Ovary (tissue), 10 donors: ENCODE measurements at places on chromosomes 7 and 10.

GRCh38 chr10:60798031-60798430, 19.8 kb downstream of the CDK1 start:
- no peak for DNase-seq

DNA sequence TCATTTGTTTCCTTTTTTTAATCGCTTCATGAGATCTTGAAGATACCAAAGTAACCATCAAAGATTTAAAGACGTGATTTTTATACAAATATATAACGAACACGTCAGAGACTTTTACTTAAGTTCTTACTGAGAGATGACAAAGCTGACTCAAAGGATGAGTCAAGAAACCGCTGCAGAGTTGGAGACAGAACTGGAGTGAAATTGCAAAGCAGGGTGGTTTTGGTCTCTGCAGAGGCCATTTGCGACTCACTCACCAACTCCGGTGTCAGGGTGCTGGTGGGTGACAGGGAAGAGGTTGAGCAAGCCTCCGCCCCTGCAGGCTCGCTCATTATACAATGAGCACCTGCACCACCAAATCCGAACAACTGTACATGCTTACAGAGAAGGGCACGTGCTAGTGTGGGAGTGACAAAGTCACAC, 75.2 kb downstream of the DNAJB6 start:
- DNase-seq, result no peak

- DNase-seq, result no peak
Measured at GRCh38 chr7:34523226-34523918, 134.6 kb upstream of the NPSR1 start.

DNA sequence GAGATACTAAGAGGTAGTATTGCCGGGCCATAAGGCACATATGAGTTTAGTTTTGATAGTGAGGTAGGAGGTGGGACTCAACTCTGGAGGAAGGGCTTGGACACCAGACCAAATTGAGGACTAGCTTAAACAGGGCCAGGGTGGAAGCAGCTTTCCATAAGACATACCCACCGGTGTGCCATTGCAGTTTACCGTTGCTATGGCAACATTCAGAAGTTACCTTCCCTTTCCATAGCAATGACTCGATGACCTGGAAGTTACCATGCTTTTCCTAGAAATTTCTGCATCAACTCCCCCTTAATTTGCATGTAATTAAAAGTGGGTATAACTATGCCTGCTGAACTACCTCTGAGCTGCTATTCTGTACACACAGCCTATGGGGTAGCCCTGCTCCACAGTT, 10.9 kb upstream of the SNX10 start:
- DNase-seq, result no peak

GRCh38 chr7:30468041-30468440, 10.5 kb downstream of the NOD1 start:
- DNase-seq, result no peak

DNA sequence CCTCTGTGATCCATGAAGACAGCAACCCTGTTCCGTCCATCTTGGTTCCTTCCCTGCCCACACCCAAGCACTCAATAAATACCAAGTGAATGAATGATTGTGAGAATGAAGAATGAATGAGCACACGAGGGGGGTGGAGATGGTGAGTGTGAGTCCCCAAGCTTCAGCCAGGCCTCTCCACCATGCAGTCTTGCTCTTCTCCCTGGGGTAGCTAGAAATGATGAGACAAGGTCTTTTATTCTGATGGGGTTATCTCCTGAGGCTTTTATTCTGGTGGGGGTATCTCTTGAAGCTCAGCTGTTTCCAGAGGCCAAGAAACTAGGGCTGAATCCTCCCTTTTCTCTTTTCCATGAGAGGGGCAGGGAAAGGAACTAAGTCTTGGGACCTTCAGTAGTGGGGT, 57.0 kb downstream of the ELFN1 start:
- DNase-seq, result no peak

DNA sequence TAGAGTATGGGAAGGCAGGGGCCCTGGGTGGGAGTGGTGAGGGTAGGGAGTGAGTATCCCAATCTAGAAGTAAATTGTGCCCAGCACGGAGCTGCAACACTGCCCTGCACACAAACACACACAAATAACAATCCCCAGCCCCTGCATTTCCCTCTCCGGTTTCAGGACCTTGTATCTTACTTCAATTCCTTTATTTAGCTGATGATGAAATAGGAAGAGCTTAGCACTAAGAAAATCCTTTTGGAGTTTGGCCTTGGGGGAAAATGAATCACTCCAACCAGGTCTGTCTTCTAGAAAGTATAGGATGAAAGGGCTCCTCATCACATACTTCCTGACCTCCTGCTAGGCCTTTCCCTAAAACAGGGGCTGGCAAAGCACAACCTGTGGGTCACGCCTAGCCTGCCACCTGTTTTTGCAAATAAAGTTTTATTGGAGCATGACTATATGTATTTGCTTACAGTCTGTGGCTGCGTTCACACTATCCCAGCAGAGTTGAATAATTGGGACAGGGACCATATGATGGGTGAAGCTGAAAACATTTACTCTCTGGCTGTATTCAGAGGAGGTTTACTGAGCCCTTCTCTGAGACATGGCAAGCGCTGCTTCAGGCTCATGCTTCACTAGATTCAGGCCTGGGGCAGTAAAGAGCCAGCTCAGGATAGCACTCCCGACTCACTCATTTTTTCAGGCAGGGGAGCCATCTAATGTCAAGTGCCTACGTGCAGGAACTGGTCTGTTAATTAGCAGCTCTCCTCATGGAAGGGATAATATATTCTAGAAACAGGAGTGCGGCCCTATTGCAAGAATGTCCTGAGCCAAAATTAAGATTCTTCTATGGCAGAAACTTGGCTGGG, 111.0 kb downstream of the EGFR start:
- DNase-seq, result no peak

DNA sequence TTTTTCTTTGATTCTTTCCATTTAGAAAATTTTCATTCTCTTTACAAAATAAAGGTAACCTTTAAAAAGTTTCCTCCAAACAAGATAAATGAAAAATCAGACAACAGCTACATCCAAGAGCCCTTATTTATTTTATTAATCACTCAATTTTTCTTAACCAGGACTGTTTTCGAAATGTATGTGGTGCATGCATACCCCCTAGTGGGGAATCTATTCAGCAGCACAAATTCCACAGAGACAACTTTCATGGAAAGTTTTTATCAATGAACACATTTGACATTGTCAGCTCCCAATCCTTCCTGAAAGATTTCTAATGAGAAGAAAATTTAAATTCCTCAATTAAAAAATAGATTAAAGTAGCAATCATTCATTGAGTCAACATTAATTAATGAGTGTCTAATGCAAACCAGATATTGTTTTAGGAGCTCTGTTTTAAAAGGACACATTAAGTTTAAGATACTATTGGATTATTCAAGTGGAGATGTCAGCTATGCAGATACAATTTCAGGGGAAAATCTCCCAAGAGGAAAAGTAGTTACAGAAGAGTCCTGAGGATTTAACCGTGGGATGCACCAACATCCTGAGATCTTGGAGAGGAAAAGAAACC, 5.2 kb upstream of the HTR7 start:
- no peak for DNase-seq

DNA sequence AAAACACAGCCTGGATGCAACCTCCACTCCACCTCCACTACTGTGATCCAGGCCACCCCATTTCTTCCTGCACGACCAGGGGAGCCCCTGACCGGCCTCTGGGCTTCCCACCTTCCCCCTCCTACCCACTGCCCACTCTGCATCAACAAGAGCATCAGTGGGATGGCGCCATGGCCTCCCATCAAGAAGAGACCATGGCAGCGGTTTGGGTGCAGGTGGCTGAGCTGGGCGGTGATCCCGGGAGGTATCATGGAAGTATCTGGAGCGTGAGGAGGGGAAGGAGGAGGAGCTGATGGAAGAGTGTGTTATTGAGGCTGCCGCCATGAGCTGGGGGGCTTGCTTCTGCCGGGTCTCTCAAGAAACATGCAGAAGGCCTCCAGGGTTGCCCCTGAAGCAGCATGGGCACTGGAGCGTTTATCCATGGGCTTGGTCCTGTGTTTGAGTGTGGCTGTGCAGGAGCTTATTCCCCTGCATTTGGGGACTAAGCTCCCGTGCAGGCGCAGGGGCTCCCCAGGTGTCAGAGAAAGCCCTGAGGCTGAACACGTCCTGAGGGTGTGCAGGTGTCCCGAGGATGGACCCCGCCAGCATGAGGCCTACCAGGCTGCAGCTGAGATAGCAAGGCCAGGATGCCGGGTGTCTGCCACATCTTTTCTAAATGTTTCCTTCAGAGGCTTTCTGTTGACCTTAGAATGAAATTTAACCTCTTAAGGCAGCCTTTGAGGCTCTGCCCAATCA, 99.2 kb upstream of the PCBD1 start:
- DNase-seq, result no peak

- no peak for DNase-seq
Measured at GRCh38 chr10:24722131-24722675, 1.5 kb downstream of the ARHGAP21 start.

DNA sequence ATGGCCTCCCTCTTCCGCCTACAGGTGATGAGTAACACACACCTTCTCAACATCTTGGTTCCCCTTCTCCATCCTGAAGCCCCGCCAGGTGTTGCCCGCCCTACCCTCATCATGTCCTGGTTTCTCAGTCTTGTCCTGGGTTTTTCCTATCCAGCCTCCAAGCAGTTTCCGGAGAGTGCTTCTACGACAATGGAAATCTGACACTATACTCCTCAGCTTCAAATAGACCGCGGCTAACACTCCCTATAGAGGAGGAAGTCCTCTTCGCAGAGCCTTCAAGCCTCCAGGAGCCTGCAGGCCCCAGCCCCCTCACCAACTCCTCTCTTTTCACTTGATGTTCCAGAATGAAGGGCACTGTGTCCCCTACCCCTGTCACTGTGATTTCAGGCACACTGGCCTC, 147.4 kb downstream of the PRPF18 start:
- no peak for DNase-seq

- DNase-seq, result no peak
Measured at GRCh38 chr7:51101111-51101757, 215.4 kb downstream of the COBL start.

DNA sequence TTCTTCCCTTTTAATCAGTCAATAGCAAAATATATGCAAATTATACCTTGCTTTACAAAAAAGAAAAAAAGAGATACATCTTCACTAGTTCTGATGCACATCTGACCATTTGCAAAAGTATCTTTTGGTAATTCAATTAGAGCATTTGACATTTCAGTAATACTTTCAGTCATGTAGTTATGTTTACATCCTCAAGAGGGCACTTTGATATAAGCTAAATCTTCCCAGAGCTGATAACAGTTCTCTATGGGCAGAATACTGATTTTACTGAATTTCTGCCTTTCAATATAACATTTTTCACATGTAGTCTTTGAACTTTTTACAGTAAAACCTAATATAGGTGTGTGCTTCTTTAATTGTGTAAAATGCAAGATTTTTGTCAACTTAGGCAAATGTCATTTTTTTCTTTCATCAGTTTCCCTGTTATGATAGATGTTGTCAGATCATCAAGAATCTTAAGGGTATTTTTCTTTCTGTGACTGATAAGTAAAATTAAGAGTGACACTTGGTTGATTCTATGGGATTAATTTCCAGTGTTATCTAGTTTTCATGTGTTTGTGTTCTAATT, 703.5 kb upstream of the SEMA3D start:
- DNase-seq, result no peak

- no peak for DNase-seq
Measured at GRCh38 chr10:86857128-86857721, 100.2 kb downstream of the MMRN2 start.

DNA sequence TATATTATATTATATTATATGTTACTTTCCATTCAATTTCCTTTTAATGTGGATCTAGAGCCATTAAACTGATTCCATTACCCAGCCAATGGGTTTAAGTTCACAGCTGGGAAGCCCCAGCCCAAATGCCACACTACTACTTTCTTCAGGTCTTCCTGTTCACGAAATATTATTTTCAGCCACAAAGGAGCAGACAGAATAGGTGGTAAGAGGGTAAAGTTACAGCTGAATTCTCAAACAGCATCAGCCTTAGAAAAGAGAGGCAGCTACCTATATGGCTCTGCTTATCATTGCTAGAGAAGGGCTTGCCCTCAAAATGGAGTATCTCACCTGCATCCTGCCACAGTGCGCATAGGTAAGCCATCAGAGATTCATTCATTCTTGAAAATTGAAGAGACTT, 128.3 kb downstream of the ITGA8 start:
- DNase-seq, result no peak
